Stimulated activated CD8-positive, alpha-beta memory T cell treated with anti-CD3 and anti-CD28 coated beads, Interleukin-4, amount 100 ng/mL, for 24 hours (primary cell): ENCODE measurements at places on chromosomes 12 and 14.

DNA sequence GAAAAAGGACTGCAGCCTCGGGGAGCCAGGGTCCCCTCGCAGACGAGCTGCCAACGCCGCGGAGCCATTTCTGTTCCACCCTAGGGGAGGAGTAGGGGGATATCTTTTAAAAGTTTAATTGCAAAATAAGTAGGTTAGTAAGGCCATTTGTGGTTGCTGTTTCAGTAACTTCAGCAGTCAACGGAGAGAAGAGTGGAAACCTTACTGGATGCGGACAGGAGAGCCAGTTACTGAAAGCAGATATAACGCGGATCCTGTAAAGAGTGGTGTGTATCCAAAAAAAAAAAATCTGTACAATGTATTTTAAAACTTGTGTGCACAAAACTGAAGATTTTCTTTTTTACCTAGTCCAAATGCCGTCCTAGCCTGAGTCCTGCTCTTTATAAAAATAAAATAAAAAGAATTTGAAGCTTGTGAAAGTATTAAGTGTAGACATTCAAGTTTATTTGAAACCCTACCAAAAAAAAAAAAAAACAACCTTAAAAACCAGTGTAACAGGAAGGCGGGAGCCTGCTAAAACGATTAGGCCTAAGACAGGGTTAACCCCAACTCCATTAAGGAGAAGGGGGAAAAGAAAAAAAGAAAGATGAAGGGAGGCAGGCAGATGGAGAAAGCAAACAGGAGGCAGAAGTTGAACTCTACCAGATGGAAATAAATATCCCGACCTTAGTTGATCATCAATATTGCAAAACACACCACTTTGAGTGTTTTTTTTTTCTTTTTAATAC is 1.0 kb upstream of the BTG1 start:
- no peak for DNase-seq

GRCh38 chr12:116982791-116983411 is 72.2 kb downstream of the FBXW8 start:
- DNase-seq = no peak

- no peak for DNase-seq
Measured at GRCh38 chr12:120119271-120119973, 2.9 kb upstream of the RAB35 start.

DNA sequence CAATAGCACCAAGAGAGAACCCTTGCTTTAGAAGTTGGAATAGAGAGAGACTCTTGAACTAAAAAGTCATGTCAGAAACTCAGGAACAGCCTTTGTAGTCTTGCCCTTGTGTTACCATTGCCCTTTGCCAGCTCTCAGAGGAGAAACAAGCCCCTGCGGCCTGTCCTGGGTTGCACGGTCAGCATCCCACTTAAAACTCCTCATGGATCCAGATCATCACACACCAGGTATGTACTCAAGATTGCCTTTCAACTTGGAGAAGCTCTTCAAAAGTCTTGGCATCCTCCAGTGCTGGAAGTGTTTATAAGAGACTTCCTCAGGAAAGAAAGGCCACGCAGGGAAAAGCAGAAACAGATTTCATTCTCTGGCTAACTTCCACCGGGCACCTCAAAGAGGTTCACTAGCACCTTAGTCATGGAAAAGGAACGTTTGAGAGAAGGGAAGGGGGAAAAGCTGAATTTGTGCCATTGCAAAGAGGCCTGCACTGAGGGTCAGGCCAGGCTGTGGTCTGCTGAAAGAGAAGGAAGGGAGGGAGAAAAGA is 594.2 kb downstream of the MED13L start:
- DNase-seq = no peak

GRCh38 chr12:12461923-12462315 is 100.7 kb downstream of the DUSP16 start:
- no peak for DNase-seq

DNA sequence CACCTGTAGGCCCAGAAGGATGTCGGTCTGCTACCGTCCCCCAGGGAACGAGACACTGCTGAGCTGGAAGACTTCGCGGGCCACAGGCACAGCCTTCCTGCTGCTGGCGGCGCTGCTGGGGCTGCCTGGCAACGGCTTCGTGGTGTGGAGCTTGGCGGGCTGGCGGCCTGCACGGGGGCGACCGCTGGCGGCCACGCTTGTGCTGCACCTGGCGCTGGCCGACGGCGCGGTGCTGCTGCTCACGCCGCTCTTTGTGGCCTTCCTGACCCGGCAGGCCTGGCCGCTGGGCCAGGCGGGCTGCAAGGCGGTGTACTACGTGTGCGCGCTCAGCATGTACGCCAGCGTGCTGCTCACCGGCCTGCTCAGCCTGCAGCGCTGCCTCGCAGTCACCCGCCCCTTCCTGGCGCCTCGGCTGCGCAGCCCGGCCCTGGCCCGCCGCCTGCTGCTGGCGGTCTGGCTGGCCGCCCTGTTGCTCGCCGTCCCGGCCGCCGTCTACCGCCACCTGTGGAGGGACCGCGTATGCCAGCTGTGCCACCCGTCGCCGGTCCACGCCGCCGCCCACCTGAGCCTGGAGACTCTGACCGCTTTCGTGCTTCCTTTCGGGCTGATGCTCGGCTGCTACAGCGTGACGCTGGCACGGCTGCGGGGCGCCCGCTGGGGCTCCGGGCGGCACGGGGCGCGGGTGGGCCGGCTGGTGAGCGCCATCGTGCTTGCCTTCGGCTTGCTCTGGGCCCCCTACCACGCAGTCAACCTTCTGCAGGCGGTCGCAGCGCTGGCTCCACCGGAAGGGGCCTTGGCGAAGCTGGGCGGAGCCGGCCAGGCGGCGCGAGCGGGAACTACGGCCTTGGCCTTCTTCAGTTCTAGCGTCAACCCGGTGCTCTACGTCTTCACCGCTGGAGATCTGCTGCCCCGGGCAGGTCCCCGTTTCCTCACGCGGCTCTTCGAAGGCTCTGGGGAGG is at the start of gene LTB4R:
TSS of gene LTB4R (plus strand) at position 857 of the 959 bp plus-strand sequence. CDS start 4,150 bp downstream, outside the sequence.
- peak; percentile 47 for DNase-seq

DNA sequence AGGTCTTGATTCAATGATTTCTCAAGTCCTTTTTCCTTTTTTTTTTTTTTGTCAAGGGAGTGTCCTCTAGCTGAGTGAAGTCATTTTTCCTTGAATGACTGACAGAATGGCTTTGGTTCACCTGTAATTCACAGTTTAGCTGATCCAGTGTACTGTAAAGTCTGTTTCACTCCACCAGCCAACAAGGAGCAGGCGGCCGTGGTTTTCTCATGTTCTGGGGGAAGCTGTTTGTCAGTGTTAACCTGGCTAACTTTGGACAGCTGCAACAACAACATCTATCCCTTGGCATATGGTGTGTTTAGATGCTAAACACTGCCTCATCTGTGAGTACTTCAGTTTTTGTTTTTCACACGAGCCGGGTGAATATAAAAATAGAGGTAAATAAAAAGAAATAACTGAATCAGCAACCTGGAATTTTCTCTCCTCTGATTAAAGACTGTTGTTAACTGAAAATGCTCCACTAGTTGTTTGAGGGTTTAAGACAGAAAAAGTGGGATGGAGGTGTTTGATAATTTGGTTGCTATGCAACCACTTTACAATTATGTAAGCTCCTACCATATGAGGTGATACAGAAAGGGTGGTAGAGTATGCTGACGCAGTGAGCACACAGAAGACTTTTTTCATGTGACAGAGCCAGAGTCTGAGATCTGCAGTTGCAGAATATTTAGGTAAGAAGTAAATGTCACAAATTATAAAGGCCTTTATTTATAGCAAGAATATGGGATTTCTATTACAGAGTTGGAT is 50.3 kb upstream of the SLC2A13 start:
- no peak for DNase-seq

GRCh38 chr14:73245480-73246325 is 8.4 kb downstream of the PAPLN start:
- peak; percentile 17 for DNase-seq

DNA sequence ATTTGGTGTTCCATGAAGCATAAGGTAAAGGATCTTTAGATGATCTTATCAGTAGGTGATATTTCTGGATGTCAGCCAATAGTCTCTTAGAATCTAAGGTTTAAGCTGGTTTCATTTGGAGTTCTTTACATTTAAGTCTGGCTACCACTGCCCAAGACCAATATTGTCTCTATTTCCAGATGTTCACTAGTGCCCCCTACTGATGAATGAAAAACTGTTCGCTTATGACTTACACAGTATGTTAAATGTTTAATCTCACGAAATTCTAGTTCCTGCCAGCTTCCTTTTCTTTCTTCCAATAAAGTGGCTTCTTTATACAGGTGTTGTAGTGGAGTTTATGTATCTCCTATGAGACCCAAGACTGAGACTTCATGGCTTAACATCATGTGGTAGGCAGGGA is 31.8 kb upstream of the MIS18BP1 start:
- no peak for DNase-seq

DNA sequence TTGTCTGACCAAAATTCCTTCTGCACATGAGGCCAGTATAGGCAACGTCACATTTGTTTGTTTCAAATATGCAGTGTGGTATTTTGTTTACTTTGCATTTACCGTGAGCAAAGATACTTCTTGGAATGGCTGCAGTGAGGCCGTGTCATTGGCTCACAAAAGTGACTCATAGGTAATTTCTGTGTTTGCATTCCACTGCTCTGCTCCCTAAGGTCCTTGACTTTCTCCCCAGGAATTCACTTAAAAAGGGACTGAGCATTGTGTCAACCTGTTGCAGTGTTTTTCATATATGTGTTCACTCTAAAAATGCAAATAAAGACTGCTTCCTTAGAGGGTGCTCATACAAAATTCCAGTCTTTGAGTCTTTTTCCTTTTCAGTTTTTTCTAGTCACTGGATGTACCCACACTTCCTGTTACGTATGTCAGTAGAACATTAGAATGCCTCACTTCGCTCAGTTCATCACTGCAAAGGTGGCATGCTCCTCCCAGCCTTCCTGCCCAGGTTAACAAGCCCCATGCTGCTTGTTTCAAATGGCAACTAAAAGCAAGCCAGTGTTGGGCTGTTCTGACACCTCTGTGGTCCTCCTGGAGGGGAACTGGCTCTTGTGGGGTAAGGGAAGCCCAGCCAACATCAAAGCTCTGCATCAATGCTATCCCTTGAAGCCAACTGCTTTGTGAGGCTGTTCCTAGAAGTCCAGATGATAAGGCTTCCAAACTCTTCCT is 9.1 kb downstream of the C12orf76 start:
- DNase-seq = no peak

DNA sequence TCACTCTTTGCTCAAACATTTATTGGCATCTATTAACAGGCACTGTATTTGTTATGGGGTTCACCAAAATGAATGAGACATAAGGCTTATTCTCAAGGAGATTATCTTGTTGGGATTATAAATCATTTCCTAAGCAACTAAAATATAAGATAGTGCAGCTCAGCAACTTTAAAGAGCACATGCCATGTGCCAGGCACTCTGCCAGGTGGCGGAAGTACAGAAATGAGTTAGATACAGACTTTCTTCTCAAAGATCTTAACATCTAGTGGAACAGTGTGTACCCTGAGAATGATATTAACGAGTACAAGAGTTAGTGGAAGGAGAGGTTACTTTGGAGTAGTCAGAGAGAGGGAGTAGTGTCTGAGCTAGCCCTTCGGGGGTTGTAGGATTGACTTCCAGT is 28.4 kb upstream of the TOMM20L start:
- DNase-seq = no peak

GRCh38 chr12:118052324-118053070 is 8.5 kb downstream of the WSB2 start:
- DNase-seq = no peak

DNA sequence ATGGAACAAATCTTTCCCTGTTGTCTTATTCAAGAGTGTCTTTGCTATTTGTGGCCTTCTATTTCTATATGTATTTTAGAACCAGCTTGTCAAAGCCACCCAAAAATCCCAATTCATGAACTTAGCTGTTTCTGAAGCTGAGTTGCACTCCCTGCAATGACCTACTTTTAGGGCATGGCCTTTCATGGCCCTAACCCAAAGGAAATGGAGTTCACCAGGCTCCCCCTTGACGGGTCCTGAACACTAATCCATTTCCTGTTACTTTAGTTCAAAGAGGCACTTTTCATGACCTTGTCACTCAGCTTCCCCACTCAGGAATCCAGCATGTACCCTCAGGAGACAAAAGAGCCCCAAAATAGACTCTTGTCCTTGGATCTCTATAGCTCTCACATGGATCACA is 7.6 kb downstream of the TMED8 start:
- DNase-seq = no peak

- DNase-seq = no peak
Measured at GRCh38 chr12:128138125-128138524, 128.8 kb upstream of the TMEM132C start.

- no peak for DNase-seq
Measured at GRCh38 chr14:29274890-29275596, 508.5 kb downstream of the FOXG1 start.

DNA sequence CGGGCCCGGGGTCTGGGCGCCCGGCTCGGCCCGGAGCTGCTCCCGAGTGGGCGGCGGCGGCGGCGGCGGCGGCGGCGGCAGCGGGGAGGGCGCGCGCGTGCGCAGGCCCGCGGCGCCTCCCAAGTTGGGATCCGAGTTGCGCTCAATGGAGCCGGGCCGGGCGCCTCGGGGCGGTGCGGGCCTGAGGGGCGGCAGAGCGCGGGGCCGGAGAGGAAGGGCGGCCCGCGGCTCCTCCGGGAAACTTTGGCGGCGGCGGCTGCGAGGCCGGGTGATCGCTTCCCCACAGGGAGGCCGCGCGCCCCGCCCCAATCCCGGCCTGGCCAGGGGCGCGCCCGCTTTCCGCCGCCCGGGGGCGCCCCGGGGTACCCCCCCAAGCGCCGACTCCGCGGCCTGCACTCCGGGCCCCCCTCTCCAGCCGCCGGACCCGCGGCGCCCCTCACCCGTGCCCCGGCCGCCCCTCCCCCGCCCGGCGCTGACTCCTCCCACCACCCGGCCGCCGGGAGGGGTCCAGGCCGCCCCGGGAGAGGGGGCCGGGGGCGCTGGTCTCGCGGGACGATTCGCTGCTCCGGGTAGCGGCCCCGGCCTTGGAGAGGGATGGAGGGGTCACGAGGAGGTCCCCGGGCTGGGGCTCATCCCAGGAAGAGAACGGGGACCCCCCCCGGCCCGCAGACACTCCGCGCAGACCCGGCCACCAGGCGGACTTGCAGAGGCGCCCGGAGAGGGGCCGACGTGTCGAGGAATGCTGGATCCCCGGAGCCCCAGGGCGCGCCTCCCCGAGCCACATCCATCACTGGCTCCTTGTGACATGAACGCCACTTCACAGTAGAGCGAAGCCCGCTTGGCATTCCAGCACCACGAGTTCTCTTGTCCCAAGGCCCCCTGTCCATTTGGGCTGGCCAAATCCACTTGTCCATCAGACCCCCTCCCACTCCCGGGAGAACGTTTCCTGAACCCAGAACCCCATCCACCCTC is at the start of gene RILPL1:
TSS of gene RILPL1 (minus strand) at position 48 of the 972 bp plus-strand sequence. CDS start 237 bp downstream, outside the sequence.
- DNase-seq = peak; percentile 31

- DNase-seq = no peak
Measured at GRCh38 chr12:68790081-68790951, 17.7 kb upstream of the MDM2 start.

- DNase-seq = no peak
Measured at GRCh38 chr12:8035440-8036010, 3.0 kb downstream of the FOXJ2 start.

DNA sequence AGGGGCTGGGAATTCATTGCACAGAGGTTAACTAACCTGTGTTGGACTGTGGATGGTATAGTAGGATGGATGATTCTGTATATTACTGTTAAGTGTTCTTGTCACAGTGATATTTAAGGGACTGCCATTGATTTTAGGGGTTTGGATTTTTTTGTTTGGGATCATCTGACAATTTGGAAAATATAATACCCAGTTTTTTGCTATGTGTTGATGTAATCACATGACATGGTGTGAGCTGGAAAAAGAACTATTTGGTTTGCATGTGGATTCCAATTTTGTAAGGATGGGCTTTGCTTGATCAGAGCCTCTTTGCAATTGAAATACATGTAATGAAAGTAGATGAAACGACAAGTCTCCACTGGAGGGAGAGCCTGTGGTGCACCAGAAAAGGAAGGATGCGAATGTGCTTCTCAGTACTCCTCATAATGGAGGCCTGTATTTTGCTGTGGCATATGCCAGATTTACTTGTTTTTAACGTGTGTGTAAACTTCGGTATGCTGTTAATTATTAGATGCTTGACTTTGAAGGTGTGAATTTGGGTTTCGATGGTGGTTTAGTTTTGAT is 2.7 kb downstream of the DYRK2 start:
- DNase-seq = no peak
